IPS DF 6.9 (cell line): ENCODE measurements at places on chromosomes 12 and 14.

- no peak for DNase-seq
Measured at GRCh38 chr14:70023871-70024270, 144.7 kb downstream of the SMOC1 start.

DNA sequence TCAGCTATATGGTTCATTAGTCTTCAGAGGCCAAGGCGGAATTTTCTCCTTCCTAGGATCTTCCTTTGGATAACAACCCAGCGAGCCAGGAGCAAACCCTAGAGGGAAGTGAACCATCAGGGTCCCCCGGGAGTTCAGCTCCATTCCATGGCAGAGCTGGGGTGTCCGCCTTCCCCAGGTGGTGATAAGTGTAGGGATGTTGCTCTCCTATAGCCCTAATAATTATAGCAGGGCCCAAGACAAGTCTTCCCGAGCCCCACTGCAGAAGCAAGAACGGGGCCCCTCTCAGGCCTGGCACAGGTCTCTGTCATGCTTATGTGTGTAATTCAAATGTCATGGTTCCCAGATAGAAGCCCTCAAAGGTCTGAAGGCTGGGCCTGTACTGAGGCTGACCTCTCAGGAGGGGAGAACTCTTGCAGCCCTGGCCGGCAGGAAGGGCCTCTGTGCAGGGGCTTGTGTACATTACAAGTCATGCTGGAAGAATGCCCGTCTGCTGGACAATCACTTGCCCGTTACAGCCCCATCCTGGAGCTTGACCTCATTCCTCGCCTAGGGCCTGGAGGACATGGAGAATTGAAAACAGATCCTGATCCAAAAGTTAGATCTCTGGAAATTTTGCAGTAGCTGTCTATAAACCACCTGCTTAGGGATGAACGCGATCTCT is 17.3 kb downstream of the LRTM2 start:
- DNase-seq, result no peak

GRCh38 chr12:21502164-21502496 is 541 bp downstream of the GOLT1B start:
- DNase-seq, result no peak

GRCh38 chr12:119068129-119068856 is 87.0 kb downstream of the SRRM4 start:
- no peak for DNase-seq
